ENCODE measurements at places on chromosomes 2 and 18.

DNA sequence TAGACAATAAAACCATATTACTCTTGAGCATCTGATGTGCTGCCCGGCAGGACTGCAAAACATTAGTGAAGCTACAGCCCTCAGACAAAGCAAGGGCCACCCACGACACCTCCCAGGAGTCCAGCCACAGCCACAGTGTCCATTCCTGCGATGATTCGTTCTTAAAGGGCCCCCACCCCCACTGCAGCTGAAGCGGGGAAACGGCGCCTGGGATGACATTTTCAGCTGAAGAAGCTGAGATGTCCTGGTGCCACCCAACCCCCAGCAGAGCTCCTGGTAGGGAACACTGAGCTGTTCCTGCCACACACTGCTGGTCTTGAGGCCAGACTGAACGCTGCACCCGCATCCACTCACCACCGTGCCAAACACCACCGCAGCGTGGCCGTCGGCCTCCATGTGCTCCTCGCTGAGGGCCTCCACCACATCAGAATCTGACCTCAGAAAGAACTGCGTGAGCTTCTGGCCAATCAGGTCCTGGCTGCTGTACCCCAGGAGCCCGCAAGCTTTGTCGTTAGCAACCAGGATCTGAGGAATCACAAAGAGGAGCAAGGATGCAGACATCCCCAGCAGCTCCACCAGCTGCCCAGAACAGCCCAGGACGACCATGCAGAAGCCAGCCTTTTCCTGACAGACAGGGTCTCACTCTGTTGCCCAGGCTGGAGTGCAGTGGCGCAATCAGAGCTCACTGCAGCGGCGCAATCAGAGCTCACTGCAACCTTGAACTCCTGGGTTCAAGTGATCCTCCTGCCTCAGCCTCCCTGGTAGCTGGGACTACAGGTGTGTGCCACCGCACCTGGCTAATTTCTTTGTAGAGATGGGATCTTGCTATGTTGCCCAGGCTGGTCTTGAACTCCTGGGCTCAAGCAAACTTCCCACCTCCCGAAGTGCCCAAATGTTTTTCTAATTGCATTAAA, 9.5 kb downstream of the PASK start:
- DNase-seq: no peak

DNA sequence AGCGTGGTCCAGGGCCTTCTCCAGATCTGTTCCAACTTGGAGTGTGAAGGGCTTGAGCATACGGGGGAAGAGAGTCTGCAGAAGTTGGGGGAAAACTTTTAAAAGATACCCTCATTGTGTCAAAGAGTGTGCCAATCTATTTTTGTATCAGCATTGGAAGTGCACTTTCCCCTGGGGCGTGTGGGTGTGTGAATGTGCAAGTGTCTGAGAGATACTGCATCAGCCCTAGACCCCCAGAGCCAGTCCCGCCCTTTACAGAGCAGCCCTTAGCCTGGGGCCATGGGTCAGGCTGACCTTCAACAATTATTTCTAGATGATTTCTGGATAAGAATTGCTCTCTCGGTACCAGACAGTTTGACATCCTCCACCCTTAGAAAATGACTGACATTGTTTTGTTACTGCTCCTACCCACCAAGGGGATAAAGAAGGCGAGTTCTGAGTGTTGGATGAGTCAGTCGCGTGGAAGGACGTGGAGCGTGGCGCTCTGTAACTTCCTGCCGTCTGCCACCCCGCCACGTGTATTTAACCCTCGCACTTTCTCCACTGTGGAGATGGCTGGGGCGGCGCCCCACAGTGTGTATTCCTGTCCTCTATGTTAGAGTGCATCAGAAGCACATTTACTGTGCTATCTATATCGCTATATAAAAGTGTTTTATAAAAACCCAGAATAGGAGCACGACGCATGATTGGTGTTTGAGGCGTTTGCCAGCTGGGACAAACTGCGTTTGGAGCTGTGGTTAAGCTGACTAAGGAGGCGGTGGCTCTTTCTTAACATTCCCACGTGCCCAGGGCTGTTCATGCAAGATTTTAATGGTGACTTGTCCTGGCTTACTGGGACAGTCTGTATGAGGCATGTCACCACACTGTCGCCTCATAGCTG, 122.6 kb downstream of the CABLES1 start:
- DNase-seq: no peak

- DNase-seq: no peak
Measured at GRCh38 chr2:217877866-217878265, 124.9 kb downstream of the TNS1 start.

- DNase-seq: peak; percentile 68
Measured at GRCh38 chr18:5868218-5868854, 27.0 kb downstream of the TMEM200C start.

DNA sequence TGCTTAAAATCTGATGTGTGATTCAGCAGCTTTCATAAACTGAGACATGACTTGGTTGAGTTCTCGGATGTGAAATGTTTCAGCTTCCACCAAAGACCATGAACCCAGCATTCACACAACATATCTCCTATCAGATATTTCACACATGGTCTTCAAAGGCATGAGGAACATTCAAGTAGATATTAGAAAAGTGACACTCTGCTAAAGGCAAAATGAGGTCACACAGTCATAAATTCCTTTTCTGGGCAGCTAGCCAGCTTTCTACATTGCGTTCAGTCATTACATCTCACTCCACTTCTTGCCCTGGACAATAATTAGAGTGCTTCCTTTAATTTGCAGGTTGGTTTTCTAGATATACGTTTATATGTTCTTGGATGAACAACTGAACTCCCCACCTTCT, 96.7 kb downstream of the GAREM1 start:
- DNase-seq: no peak

DNA sequence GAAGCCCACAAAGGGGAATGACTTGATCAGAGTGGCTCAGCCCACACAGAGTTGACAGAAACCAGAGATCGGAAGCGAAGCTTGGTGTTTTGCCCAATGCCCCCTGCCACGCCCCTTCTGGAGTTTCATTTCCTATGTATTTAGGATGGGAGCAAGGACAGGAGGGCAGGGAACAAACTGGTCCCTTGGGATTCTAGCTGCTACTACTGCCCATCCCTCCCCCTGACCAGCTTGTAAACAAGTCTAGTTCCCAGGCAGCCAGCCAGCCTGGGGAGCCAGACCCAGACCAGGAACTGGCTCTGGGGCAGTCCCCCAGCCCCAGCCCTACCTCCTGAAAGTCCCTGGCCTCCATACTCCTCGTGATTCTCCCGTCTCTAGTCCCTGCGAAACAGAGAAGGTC, 8.3 kb downstream of the WNT6 start:
- no peak for DNase-seq

DNA sequence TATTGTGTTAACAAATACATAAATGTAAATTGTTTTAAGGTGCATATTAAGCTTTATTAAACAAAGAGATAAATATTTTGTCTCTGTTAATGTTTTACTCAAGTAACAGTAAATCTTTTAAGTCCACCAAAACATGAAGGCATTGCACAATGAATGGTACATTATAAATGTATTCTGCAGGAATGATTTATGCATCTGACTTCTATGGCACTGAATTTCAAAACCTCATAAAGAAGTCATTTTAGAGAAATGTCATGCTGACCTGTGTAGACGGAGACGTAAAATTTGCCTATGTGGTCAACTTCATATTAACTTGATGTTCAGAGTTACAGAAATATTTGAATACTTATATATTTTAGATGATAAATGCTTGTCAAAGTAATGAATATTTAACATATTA, 194.7 kb downstream of the BABAM2 start:
- no peak for DNase-seq

DNA sequence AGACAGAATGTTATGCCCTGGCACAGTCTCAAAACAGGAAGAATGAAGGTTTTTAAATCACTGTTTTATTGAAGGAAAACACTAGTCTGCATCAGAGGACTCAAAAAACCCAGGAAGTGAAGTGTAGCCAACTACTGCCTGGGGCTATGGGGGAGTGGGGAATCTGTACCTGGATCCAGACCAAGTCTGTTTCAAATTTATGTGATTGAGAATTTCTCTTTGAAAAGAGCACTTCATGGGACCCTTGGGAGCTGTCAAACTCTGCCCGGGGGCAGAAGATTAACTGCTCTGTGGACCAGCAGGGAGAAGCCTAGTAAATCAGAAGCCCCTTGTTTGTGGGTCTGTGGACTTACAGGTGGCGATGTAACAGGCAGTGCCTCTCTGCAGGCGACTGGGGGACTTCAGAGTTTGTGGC, 45.3 kb upstream of the TANC1 start:
- DNase-seq: no peak

GRCh38 chr18:39770399-39770798, 2184.6 kb upstream of the PIK3C3 start:
- no peak for DNase-seq

DNA sequence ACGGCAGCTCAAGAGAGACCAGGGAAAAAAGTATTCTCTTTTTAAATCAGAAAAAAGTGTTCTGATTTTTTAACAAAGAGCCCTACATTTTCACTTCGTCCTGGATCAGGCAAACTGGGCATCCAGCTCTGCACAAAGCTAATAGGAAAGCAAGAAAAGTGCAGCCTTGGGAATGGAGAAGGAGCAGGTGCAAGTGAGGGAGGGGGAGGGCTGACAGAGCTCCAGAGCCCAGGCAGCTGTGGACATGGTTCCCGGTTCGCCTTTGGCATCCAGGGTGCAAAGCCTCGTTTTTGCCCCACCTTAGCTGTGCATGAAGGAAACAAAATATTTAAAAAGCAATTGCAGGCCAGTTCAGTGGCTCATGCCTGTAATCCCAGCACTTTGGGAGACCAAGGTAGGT, 82.2 kb downstream of the FAM124B start:
- no peak for DNase-seq

DNA sequence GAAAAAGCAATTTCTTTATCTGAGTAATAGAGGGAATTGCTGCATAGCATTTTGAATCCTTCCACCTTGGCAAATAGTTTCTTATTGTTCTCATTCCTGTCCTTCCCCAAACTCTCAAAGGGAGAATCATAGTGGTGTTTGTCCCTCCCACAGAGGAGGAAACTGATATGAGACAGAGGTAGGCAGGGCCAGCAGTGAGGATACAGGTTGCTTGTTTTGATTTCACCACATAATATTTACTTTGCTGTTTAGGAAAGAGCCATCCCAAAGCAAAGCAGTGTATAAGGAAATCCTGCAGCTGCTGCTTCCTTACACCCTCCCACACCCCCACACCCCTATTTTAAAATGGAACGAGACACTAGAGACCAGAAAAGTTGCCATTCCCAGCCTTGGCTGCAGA, 195.3 kb downstream of the SETBP1 start:
- DNase-seq: no peak

DNA sequence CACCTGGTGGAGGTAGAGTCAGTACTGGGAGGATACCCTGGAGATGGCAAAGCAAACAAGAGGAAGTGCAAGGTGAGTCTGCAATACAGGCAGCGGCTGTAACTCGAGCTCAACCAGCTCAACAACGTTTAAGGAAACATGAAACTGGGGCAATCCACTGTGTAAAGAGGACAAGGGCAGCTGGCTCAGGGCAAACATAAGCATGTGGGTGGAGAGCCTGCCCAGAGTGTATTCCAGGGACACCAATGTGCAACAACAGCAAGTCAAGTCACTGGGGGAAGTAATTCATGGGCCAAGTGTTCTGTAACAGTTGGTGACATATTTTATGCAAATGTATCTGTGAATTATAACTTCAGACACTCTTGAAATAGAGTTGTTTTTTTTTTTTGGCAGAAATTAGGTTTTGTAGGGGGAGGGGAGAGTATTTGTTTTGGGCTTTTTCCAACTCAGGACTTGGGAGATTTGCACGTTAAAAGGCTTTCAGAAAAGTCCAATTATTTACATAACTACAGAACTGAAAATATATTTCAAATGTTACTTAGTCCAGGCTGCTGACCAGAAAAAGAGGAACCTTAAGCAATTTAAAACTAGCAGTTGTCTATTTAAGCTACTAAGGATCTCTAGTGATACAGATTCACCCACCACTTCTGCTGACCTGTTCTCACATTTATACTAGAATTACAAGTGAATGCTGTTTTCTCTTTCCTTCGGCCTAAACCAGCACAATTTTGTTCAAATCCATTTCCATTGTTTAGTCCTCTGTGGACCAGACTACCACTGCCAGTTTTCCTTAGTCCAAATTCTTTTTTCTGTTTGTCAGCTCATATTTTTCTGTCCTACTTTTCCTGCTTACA, 18.6 kb downstream of the NRXN1 start:
- DNase-seq: no peak

GRCh38 chr2:128818248-128818647, 499.6 kb upstream of the HS6ST1 start:
- no peak for DNase-seq

- DNase-seq: no peak
Measured at GRCh38 chr2:237121321-237121720, 35.6 kb downstream of the COPS8 start.

DNA sequence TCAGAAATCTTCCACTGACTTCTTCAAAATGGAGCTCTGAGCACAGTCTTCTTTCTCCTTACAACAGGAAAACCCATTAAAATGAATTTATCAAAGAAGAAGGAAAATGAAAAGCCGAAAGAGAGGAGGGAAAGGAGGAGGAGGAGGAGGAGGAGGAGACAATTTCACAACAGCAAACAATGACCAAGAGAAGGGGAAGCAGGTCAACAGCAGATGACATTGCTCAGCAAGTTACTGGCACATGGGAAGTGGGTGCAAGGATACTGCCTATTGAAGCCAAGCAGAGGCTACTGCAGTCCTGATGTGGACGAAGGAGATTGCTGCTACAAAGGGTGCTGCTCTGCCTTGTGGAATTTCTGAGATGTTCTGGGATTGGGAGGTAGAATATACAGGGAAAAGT, 268.2 kb upstream of the FBXO11 start:
- no peak for DNase-seq

DNA sequence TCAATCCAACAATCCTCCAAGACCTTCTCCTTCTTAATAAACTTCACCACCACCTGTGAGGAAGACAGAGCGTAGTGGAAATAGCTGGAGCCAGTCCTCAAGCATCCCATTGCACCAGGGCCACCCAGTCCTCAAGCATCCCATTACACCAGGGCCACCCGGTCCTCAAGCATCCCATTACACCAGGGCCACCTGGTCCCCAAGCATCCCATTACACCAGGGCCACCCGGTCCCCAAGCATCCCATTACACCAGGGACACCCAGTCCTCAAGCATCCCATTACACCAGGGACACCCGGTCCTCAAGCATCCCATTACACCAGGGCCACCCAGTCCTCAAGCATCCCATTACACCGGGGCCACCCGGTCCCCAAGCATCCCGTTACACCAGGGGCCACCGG, 13.3 kb upstream of the MTERF4 start:
- DNase-seq: no peak

DNA sequence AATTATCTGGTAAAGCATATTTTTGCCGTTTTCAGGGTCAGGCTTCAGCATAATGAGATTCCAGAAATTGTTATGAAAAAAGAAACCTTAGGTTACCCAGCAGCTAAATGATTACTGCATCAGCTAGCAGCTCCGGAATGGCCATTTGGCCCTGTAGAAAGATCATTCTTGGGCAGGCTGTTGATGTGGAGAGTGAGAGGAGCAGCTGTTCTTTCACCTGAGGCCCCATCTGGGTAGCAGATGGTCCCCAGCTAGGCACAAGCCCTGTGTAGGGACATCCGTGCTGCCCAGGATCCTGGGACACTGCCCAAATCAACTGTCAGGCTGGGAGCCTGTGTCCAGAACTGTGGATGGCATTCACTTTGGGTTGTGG, 61.8 kb downstream of the NEDD4L start:
- DNase-seq: no peak

- DNase-seq: no peak
Measured at GRCh38 chr2:41644936-41645335, 402.9 kb upstream of the PKDCC start.

GRCh38 chr2:28175028-28175427, 217.6 kb upstream of the FOSL2 start:
- DNase-seq: no peak

All from progenitor cell of endocrine pancreas (in vitro differentiated cells).